ENCODE measurements at places on chromosomes 11 and 22.
A peak's percentile ranks its signal among the peaks of the same experiment; 100 is the strongest.

DNA sequence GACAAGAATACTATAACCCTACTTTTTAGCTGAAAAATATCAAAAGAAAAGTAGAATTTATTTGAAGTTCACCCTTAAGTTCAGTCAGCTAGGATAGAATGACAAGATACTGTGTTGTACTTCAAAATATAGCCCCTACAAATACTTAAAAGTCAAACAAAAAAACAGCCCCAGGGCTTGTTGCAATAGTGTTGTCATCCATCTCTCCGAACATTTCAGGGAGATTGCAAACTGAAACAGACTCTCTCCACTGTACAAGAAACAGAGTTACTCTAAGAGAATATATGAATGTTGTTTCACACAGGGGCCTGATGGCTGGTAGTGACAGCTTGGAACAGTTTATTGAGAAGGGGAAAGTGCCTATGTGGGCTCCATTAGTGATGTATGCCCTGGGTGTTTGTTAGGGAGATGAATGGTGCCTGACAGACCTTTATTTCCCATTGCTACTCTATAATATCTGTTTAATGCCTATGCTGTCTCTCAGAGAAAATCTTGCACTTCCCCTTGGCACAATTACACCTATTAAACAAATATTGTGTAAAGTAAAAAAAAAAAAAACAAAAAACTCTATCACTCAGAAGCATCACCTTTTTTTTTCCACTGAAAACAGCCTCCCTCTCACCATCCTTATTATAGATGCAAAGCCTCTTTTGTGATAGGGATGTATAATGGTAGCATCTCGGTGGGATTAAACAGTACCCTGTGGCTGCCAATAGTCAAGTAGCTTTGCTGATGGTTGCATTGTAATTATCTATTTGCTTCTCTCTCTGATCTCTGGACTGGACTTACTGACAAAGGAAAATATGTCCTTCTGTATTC, 506.3 kb upstream of the LUZP2 start:
- no peak for DNase-seq

DNA sequence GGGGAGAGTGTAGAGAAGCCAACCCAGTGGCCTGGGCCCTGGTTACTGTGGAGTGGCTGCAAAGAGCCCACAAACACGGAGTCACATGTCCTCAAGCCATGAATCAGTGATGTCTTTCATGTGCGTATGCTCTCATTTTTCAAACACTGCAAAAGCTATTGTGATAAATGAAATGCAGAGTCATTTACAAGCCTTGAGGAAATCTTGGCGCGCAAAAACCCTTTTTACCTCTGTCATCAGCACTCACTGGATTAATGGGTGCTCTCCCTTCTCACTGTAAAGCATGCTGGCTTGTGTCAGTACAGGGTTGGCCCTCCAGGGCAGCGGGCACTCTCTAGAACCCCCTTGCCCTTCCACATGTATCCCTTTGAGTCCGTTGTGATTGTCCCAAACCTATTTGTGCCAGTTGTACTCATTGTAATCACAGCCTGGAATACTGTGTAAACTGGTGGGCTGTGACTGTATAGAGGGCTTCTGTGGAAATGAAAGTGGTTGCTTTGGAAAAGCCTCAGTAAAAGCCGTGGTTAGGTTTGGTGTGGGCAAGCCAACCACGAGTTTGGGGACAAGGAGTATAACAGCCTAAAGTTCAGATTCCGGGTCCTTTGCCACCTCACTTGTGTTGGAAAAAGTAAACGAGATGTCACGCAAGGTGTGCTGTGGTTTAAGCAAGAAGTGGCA, 10.4 kb downstream of the GNAZ start:
- no peak for DNase-seq

GRCh38 chr22:45518580-45518991, 15.9 kb downstream of the FBLN1 start:
- no peak for DNase-seq

DNA sequence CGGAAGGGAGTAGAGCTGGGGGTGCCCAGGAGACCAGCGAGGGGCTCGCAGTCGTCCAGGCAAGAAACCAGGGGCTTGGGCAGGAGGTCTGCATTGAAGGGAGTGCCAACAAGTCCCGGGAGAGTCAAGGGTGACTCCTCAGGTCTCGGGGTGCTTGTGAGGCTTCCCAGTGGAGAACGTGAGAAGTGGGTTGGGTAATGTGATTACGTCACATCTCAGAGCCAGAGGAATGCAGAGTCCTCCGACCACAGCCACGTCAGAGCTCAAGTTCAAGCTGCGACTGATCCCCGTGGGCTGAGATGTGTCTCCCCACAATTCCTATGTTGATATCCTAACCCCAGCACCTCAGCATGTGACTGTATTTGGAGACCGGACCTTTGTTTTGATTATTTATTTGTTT, 89.7 kb upstream of the SHANK2 start:
- DNase-seq = peak; percentile 49

DNA sequence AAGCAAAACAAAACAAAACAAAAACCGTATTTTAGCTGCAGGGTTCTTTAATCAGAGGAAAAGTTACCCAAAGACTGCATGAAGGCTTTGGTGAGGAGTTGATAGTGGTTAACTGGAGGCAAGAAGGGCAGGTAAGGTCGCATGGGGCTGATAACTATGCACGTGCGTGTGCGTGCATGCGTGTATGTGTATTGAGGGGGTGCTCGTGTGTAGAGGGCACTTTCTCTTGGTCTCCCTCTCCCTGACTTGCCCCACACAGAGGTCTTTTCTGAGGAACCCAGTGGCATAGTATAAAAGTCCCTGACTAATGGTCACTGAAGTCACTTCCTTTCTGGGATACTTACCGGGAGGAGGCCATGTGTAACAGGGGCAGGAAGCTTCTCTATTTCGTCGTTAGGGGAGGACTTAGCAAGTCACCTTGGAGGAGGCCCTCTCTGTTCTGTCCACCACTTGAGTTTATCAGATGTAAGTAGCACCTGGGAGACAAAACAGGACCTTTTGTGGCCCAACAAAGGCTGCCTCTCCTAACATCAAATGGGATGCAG, 20.1 kb upstream of the FCHSD2 start:
- DNase-seq = peak; percentile 79

GRCh38 chr11:122354025-122354697, 238.1 kb upstream of the BLID start:
- no peak for DNase-seq

- no peak for DNase-seq
These were observed 54.2 kb downstream of the SLC25A17 start for GRCh38 chr22:40764763-40765441.

DNA sequence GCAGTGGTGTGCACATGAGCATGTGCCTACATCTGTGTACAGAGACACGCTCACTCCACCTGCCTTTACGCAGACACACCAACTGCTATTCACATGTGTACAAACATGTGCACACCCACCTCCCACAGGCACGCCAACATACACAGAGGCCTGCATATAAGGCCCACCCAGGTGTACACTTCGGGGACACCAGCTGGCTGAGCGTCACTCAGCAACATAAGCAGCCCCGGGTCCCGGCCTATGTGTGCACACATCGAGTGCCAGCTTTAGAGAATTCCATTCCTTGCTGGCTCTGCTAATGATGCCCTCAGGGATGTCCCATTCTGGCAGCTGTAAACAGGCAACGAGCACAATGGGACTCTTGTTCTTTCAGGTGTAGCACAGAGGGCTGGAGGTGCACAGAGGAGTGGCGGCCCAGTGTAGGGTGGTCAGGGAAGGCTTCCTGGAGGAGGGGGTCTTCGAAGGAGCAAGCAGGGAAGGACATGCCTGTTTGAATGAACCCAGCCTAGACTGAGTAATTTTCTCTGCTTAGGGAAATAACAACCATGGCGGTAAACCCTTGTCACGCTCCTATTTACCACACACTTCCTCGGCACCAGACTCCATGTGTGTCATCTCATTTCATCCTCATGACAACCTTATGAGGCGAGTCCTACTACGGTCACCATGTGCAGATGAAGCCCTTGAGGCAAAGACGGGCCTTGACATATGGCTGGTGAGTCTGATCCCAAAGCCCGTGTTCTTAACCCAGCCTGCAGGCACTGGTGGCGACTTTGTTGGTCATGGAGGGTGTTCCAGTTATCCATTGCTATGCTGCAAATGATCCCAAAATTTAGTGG, 35.1 kb downstream of the RPL3 start:
- DNase-seq = no peak

DNA sequence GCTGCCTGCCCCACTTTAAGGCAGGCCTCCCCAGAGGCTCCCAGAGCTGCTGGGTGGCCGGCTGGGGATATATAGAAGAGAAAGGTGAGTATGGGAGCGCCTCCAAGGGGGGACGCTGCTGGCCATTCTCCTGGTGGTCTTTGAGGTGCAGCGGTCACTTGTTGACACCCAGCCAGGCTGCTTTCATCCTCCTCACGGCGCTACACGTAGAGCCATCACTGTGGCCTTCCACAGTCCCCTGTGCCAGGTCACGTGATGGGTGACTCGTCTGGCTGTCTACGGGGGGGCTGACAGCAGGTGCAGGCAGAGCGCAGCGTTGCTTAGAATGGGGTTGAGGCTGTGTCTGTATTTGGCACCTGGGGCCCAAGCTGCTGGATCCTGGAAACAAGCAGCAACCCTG, 1.9 kb downstream of the ACR start:
- no peak for DNase-seq

GRCh38 chr22:25386538-25386884, 167.1 kb downstream of the CRYBB2 start:
- DNase-seq = no peak

GRCh38 chr11:110000031-110000502, 93.1 kb upstream of the ZC3H12C start:
- DNase-seq = peak; percentile 11

- DNase-seq = no peak
These were observed 12.1 kb upstream of the SIGIRR start for GRCh38 chr11:426851-427250.

DNA sequence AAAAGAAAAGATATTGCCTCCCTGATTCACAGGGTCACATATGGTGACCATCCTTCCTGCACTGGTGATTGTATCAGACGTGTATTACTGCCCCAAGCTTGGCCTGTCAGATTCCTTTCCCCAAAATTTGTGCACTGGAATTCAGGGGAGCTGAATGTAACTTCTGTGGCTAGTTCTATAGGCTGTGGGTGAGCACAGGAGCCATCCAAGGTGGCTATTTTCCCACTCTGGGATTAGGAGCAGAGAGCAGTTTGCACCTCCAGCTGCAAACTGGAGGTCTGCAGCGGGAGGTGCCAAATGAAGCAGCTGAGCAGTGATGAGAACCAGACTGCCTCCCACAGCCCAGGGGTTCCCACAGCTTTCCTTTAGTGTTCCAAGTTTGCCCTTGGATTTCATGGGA, 124.2 kb upstream of the PITPNB start:
- DNase-seq = no peak

GRCh38 chr11:10004526-10005113, 289.4 kb downstream of the SBF2 start:
- no peak for DNase-seq

DNA sequence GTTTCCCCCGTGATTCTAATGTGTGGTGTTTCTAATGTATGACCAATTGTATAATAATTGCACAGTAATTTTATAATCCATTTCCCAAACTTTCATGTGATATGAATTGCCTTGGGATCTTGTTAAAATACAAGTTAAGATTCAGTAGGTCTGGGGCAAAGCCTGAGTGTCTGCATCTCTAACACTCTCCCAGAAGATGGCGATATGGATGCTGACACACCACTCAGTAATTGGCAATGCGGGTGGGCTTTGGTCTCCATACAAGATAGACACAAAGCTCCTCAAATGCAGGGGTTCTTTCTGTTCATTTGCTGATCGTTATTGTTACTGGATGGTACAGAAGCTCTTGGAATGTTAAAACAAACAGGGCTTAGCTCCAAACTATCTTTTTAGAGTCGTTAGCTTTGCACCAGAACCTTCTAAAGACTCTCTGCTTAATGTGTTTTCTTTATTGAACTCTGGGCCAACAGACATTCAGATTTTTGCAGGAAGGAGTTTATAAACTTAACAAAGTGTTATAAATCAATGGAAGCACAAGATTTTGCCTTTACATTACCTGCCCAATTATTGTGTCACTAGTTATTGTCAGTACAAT, 45.4 kb upstream of the ANO3 start:
- peak; percentile 30 for DNase-seq

DNA sequence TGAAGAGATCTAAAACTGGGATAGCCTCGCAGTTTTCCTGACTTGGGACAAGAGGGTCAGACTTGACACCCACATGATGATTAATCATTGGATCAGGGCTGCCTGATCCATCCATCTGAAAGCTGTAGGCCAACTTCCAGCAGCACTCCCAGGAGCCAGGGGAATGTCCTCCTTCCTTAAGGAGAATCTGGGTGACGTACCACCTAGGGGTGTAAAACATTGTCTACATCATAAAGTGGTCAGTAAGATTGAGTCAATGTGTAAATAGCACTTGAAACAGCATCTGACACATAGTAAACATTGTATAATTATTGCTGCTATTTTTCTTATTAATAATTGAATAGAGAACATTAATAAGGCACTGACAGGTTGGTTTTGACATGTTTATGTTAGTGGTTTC, 392.8 kb downstream of the JRKL start:
- DNase-seq = no peak

- DNase-seq = no peak
These were observed 41.5 kb downstream of the TBC1D22A start for GRCh38 chr22:46803936-46804335.

DNA sequence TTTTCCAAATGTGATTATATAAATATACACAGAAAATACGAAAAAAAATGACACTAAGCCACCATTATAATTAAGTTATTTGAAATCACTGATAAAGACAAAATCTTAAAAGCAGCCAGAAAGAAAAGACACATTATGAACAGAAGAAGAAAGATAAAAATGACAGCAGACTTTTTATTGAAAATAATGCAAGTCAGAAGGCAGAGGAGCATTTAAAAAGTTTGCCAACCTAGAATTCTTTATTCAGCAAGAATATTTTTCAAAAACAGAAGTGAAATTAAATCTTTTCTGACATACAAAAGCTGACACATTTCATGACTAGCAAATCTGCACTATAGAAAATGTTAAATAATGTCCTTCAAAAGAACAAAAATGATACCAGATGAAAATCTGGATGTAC, 77.8 kb downstream of the CD82 start:
- no peak for DNase-seq

- DNase-seq = no peak
These were observed 177.9 kb downstream of the JRKL start for GRCh38 chr11:96567667-96568066.

DNA sequence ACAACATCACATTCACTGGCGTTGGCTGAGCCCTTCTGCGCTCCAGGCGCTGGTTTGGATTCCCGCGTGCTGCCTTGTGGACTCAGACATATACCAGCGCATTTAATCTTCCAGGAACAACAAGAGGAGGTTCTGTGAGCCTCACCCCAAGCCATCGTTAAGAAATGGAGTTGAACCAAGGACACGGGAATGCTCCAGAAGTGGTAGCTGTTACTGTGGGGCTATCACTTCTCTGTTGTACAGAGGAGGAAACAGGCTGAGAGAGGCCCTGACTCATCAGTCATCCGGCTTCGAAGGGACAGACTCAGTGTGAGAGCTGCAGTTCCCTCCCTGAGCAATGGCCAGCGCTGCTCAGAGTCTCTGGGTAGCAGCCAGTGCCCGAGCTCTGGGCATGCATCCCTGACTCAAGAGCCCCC, 291.3 kb downstream of the TBC1D22A start:
- DNase-seq = peak; percentile 34

All from NB4 (cell line).